Pancreas (tissue), 10 donors: ENCODE measurements at places on chromosomes 3 and 15. TPM values are rescaled to one million over a fixed set of nuclear protein-coding genes. Genes with fewer than 3 reads are reported as not detected.

The UBAP1L gene
- 7.9 TPM for polyA plus RNA-seq

GRCh38 chr3:133021206-133021605 is 17.0 kb upstream of the TMEM108 start:
- H3K4me1 ChIP-seq: no peaks in the 10 kb centered on the region
- H3K36me3 ChIP-seq: no peaks in the 10 kb centered on the region
- no peak overlapping the region for H3K4me3 ChIP-seq
- no peaks in the 10 kb centered on the region for H3K27me3 ChIP-seq
- DNase-seq: no peak

The ROBO2 gene
- 0.65 TPM for polyA plus RNA-seq

The LRRC31 gene
- not detected for polyA plus RNA-seq

DNA sequence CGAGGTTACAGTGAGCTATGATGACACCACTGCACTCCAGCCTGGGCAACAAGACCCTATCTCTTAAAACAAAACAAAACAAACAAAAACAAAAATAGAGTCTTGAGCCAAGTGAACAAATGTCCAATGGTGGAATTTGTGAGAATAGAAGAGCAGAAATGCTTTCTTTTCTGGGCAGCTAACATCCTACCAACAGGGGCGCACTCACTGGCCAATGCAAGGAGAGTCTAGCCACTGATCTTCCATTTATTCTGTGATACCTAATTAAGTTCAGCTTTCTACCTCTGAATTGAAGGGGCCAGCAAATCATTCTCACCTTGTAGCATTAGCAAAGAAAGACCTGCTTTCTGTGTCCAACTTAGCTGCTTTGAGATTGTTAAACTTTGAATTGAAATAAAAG is 301.9 kb upstream of the NR2F2 start:
- H3K27ac ChIP-seq: no peak overlapping the region
- no peaks in the 10 kb centered on the region for H3K27me3 ChIP-seq

GRCh38 chr3:71372911-71373637 is 210.5 kb downstream of the FOXP1 start:
- H3K4me3 ChIP-seq: no peak overlapping the region
- no peaks in the 10 kb centered on the region for H3K27me3 ChIP-seq
- H3K4me1 ChIP-seq: no peaks in the 10 kb centered on the region
- DNase-seq: no peak

DNA sequence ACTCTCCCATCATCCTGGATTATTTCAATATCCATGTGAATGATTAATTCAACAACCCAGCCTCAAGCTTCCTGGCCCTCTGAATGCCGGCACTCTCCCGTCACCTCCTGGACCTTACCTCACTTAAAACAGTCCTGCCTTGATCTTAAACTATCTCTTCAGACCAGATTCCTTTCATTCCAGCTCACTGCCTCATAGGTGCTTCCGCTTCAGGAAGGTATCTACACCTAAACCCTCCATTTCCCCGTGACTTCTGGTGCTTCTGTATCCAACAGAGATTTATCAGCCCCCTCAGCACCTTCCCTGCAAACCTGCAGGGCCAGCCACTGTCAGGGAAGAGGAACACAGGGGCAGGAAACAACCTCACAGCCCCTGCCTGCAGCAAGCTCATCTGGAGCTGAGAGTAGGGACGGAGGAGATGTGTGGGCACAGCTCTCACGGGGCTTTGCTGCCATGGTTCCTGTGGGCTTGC is 98.9 kb upstream of the TJP1 start:
- H3K4me3 ChIP-seq: no peak overlapping the region
- no peaks in the 10 kb centered on the region for H3K36me3 ChIP-seq
- peak overlapping the region; percentile 50 for H3K27ac ChIP-seq
- H3K4me1 ChIP-seq: no peaks in the 10 kb centered on the region
- H3K27me3 ChIP-seq: no peaks in the 10 kb centered on the region

DNA sequence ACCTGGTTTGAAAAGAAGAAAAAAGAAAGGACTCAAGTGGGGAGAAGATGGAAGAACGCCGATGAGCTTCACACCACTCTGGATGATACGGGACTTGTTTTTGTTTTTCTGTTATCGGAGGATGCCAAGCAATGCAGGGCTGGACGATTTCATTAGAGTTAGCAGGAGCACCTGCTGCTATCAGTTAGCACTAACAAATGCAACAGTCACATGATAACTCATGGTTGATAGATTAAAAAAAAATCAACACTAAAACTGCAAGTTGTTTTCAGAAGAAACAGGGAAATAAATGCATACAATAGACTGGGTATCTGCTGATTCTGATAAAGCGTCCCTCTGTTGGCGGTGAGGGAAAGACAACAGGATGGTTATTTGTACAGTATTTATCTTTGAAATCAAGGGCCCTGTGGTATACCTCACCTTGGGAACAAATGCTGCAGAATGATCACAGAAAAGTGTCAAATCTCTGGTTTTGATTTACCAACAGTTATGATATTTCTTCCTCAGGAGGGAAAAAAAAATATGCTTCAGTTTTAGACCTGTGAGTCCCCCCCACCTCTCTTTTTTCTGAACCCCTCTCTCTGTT is 575.1 kb downstream of the FOXP1 start:
- H3K27ac ChIP-seq: no peak overlapping the region
- DNase-seq: no peak

DNA sequence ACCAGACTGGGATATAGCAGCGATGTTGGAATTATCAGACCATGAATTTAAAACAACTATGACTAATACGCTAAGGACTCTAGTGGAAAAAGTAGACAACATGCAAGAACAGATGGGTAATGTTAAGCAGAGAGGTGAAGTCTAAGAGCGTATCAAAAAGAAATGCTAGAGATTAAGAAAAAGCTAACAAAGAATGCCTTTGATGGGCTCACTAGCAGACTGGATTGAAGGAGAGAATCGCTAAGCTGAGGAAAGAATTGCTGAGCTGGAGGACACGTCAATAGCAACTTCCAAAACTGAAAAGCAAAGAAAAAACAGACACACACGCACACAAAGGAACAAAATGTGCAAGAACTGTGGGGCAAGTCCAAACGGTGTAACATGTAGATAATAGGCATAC is 20.0 kb upstream of the CMTM6 start:
- H3K27me3 ChIP-seq: no peaks in the 10 kb centered on the region
- H3K27ac ChIP-seq: no peak overlapping the region
- DNase-seq: no peak

GRCh38 chr3:138890555-138891187 is 55.9 kb upstream of the PIK3CB start:
- H3K4me3 ChIP-seq: no peak overlapping the region
- no peak overlapping the region for H3K27ac ChIP-seq
- H3K36me3 ChIP-seq: no peaks in the 10 kb centered on the region
- DNase-seq: no peak
- H3K27me3 ChIP-seq: no peaks in the 10 kb centered on the region

- no peak overlapping the region for H3K4me3 ChIP-seq
- H3K4me1 ChIP-seq: no peaks in the 10 kb centered on the region
- H3K27ac ChIP-seq: no peak overlapping the region
- DNase-seq: peak; percentile 46
- no peaks in the 10 kb centered on the region for H3K27me3 ChIP-seq
These were observed 186.7 kb downstream of the NSUN3 start for GRCh38 chr3:94249491-94250079.

DNA sequence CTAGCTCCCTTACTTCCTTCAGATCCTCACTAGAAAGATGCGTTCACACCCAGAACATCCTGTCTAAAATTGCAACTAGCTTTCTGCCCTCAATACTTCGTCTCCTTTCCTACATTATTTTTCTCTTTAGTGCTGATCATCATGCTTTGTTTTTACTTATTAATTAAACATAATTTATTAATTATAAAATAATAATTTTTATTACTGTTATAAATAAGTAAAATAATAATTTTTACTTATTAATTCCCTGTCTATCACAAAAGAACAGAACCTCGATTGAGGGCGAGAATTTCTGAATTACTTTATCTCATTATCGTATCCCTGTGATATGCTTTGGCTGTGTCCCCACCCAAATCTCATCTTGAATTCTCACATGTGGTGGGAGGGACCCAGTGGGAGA is 41.3 kb downstream of the GOLIM4 start:
- no peak overlapping the region for H3K4me3 ChIP-seq
- no peaks in the 10 kb centered on the region for H3K4me1 ChIP-seq
- H3K27me3 ChIP-seq: no peaks in the 10 kb centered on the region
- no peak overlapping the region for H3K27ac ChIP-seq

DNA sequence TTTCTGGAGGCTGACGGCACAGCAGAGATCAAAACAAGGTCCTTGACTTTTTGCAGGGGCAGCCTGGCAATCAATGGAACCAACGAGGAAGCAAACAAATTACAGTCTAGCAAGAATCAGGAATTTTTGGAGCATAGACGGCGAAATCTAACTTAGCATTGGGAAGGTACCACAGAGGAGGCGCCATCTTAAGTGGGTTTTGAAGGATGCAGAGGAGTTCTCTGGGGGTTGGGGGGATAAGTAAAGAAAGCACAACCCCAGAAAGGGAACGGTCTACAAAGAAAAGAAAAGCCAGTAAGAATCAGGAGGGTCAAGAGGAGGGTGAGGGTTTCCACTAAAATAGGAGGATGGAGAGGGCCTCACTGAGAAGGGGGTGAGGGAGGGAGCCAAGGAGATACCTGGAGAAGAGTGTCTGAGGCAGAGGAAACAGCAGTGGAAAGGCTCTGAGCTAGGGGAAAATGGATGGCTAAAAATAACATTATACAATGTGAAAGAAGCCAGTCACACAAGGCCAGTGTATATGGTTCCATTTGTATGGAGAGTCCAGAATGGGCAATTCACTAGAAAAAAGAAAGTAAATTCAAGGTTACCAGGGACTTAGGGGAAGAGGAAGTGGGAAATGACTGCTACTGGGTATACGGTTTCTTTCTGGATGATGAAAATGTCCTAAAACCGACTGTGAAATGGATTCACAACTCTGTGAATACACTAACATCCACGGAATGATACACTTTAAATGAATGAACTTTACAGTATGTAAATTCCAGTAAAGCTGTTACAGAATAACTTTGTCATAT is 25.2 kb upstream of the IQSEC1 start:
- H3K4me3 ChIP-seq: no peak overlapping the region
- H3K27ac ChIP-seq: no peak overlapping the region
- DNase-seq: no peak
- H3K4me1 ChIP-seq: no peaks in the 10 kb centered on the region
- H3K36me3 ChIP-seq: no peaks in the 10 kb centered on the region
